Activated T-helper 1 cell treated with anti-CD3 and anti-CD28 coated beads, Interleukin-2, amount 50 U/mL, for 16 hours (primary cell): ENCODE measurements at places on chromosomes 5 and 9.

DNA sequence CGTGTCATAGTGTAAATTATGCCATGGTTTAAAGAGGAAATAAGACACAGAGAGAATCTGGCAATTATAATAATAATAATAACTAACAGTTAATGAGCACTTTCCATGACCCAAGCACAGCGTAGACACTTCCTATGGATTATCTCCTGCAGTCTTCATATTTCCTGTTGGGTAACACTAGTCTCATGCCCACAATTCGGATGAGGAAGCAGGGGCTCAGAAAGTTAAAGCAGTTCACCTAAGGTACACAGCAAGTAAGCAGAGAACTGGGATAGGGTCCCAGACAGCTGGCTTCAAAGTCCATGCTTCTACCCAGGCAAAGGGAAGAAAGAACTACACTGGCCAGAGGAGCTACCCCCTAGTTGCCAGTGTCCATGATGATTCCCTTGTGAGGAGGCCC lies 27.9 kb upstream of the TGFBI start:
- DNase-seq, result no peak

DNA sequence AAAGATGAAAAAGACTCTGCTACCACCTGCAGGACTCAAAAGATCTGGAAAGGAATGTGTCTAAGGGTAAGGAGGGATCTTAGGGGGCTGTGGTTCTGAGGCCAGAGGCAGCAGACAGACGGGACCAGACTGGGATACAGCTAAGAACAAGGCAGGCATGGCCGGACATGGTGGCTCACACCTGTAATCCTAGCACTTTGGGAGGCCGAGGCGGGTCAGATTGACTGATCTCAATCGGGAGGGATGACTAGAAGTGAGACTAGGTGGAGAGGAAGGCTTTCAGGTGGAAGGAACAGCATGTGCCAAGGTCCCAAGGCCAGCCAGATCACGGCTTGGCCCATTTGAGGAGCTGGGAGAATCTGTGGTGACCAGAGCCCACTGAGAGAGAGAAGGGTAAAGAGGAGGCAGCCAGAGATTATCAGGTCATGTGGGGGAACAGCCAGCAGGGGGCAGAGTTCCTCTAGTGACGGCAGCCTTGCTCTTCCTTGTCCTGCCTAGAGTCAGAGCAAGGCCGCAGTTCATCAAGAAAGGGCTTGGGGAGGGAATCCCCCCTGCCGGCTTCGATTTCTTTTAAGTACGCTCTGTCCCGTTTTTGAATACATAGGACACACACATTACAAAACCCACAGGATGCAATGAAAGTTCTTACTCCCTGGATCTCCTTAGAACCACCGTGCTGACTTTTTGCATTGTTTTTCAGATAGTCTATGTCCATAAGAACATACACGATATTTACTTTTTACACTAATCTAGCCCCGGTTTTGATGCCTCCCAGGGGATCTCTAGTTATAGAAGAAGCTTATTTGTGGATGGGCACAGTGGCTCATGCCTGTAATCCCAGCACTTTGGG lies 2.6 kb upstream of the OLFML2A start:
- DNase-seq, result peak; percentile 72

DNA sequence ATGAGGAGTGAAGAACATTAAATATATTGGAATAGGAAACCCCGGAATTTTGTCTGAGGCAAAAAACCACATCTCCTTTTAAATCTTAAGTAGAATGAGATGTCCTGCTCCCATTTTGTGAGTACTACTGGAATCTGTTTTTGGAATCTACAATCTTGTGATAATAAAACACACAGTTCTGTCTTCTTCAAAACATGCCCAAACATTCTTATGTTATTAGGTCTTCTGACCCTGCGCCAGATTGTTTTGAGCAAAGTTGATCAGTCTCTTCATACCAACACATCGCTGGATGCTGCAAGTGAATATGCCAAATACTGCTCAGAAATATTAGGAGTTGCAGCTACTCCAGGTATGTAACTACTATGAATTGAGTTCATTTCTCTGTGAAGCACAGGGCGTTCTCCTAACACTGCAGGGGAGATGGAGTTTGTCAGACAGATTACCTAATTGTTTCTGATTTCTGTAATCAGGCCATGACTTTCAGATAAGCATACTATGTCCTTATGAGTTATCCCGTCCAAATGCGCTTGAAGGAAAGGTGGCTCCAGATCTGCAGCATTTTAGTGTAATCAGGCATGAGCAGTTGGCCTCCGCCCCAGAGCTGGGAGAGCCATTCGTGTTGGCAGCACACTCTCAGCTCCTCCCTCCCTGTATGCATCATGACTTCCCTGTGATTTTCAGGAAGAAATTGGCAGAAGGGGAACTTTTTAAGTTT lies 88.0 kb downstream of the NLN start:
- DNase-seq, result no peak

- no peak for DNase-seq
Observed at GRCh38 chr9:764105-764524, 77.4 kb upstream of the DMRT1 start.

DNA sequence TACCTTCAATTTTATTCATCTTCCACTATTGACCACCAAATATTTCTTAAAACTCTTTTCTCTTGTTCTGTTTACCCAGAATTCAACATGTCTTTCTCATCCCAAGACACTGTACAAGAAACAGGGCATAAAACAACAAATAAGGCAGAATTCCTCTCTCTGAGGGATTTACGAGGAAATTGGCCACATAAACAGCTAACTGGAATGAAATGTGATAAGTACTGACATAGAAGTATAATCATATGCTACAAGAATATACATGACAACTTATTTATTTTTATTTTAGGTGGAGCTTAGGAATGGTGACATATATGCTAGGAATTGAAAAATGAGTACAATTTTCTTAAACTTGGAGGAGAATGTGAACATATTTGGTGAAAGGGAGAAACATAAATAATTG lies 48.8 kb upstream of the FBN2 start:
- DNase-seq, result no peak

- no peak for DNase-seq
Observed at GRCh38 chr5:122874179-122874875, 28.9 kb downstream of the SNX24 start.

DNA sequence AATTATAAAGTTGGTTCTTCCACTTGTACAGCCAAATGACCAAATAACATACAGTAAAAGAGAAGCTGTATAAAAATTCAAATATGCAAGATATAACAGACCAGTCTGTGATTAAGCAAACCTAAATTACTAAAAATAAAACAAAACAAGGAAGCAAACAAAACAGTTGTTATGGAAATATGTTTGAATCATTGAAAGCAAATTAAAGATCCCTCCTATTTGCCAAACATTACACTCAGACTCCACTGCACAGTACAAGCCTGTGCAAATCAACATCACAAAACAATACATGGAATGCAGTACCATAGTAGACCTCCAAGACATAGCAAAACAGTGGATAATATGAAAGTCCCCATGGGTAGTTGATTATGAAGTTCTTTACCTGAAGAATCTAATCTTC lies 288.1 kb upstream of the PTGER4 start:
- DNase-seq, result no peak

DNA sequence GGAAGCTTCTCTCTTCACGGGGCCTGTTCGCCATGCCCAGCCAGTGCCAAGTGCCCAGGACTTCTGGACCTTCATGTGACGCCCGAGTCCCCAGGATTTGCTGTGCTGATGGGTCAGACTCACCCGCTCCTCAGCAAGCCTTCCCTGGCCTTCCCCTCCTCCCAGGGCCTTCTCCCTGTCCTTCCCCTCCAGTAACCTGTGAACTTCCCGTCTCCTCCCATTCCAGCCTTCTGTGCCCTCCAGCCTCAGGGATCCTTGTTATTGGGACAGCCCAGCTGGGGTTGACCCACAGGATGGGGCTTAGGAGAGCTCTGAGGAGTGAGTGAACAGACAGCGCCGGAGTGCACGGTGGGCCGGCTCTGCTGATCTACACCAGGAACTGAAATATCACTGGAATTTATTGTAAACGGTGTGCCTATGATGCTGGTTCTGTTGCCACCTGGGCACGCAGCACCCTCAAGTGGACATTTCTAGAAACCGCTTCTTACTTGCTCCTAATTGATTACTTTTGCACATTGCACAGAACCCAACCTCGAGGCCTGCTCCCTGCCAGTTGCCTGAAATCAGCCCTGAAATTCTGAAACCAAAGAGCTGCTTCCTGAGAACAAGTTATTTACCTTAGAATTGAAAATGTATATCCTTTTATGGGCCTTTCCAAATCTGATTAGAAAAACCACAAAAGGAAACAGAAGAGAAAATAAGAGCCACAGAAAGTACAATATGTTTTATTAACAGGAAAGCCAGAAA lies 1.5 kb downstream of the SPAAR start:
- no peak for DNase-seq

DNA sequence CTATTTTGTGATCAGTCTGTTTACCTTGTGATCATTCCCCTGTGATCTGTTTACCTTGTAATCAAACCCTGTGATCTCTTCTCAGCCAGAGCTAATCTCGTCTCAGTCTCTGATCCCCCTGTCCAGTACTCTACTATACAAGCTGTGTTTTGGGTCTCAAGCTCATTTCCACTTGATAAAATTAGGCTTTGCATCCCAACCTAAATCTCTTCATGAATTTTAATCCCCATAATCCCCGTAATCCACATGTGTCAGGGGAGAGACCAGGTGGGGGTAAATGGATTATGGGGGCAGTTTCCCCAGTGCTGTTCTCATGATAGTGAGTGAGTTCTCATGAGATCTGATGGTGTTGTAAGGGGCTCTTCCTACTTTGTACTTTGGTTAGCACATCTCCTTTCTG lies 157.2 kb downstream of the PRR16 start:
- DNase-seq, result no peak
